HS-5 (cell line): ENCODE measurements at places on chromosomes 6 and 20.

- DNase-seq = no peak
Observed at GRCh38 chr6:64012351-64013001, 376.9 kb downstream of the PHF3 start.

DNA sequence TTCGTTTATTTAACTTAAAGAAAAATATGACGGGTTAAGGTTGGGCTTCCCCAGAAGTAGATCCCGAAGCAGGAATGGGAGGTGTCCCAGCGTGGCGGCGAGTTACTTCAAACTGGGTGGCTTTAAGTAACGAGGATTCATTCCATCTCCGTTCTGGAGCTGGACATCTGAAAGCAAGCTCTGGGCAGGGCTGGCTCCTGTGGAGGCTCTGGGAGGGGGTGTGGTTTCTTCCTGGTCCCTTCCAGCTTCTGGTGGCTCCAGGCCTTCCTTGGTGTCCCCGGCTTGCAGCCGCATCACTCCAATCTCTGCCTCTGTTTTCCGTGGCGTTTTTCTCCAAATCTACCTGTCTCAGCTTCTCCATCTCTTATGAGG, 47.3 kb upstream of the BHLHE23 start:
- DNase-seq = no peak

GRCh38 chr6:16496210-16496609, 257.8 kb downstream of the GMPR start:
- no peak for DNase-seq

DNA sequence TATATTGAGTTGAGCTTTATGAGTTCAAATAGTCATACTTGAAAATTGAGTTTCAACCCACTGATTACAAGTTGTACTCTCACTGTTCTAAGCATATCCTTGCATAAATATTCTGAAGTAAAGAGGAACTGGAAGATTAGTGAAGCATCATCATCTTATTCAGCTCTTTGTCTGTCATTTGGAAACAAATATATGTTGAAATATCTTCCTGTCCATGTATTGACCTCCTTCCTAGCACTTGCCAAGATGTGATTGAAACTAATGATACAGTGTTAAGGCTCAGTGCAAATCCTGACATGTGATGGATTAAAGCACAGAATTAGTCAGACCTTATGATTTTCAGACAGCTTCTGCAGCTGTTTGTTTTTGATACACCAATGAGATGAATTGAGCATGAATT, 434.3 kb downstream of the TBC1D32 start:
- DNase-seq = no peak

DNA sequence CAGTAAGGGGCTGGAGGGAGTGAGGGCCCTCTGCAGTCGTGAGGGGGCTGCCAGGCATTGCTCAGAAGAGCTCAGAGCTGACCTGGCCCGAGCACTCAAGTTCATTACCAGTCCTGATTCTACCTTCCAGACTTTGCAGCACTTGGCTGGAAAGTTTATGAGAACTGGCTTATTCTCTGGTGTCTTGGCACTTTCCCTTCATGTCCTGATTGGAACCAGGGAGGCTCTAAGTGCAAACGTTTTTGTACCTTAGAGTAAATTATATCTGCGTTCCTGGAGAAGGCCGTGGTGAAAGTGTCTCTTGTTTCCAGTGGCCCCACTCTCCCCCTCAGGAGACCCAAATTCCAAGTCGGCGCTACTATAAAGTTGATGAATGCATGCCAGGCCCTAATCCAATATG, 402.3 kb downstream of the CDC5L start:
- DNase-seq = no peak

GRCh38 chr6:129006724-129007514, 124.0 kb downstream of the LAMA2 start:
- DNase-seq = no peak

DNA sequence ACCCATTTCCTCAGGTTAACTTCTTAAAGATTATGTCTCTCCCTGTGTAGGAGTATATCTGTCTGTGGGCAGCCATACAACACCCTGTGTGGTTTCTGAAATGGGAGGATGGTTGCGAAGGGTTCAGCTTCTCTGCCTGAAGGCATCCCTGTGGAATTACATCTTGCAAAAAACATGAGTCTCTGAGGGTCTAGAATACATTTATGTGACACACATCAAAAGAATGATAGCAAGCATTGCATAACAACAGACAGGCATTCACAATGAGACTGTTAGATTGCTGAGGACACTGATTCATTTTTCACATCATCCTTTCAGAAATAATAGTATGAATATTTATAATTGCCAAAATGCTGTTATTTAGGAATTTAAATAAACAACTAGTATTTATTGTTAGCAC, 670.9 kb downstream of the HTR1B start:
- peak; percentile 80 for DNase-seq

DNA sequence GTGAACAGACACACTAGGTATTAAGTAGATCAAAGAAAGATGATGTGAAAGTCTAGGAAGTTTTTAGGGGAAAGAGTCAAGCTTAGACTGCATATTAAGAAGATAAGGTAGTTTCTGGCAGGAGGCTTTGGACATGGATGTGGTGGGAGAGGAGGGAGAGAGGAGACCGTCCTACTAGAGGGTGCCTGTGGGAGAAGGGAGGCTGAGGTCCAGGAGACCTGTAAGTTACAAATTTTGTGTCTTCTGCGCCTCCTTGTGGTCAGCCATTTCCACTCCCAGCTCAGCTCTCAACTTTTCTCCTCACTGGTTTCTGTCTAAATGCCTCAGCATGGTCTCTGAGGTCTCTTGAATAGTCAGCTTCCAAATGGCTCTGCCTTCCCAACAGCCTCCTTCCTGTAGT, 193.5 kb downstream of the UNC5CL start:
- peak; percentile 13 for DNase-seq

- DNase-seq = no peak
Observed at GRCh38 chr6:118309337-118310093, 238.6 kb upstream of the PLN start.

DNA sequence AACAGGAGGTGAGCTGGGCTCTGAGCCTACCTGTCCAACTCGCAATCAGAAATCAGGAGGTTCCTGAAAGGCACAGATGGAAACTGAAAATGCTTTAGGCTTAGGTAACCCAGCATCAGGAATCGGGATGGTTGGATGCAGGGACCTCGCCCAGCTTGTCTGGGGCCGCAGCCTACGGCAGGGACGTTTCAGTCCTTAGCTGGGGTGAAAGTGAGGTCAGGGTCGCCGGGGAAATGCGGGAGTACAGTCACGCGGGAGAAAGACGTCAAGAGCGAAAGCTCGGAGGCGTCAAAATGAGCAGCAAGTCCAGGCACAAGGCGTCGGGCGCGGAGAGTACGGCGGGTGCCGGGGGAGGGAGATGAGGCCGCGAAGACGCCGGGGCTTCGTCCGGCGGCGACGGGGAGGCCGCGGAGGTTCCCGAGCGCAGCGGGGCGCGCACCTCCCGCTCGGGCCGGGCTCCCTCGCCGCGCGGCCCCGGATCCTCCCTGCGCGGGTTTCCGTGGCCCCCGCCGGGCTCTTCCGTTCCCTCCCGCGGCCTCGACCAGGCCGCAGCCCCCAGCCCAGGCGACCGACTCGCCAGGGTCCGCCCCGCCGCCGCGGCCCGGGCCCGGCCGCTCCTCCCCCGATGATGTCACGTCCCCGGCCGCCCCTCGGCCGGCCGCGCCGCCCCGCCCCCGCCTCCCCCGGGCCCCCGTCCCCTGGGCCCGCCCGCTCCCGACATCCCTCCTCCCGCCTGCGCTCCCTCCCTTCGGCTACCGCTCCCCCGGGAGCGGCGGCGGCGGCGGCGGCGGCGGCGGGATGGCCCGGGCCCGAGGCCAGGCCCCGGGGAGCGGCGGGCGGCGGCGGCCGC, at the start of gene EBF4:
Gene EBF4, plus strand, starts transcription at position 745 of the 850 bp plus-strand sequence. CDS start 866 bp downstream, outside the sequence.
- DNase-seq = no peak

GRCh38 chr6:33783781-33784520, 5.0 kb downstream of the LEMD2 start:
- DNase-seq = no peak

GRCh38 chr6:42400061-42400760, 51.5 kb downstream of the TRERF1 start:
- DNase-seq = no peak

- no peak for DNase-seq
Observed at GRCh38 chr20:7971536-7972280, 31.4 kb upstream of the HAO1 start.

GRCh38 chr6:128135325-128135724, 234.5 kb upstream of the THEMIS start:
- no peak for DNase-seq

GRCh38 chr20:9390441-9390840, 123.9 kb upstream of the LAMP5 start:
- no peak for DNase-seq

DNA sequence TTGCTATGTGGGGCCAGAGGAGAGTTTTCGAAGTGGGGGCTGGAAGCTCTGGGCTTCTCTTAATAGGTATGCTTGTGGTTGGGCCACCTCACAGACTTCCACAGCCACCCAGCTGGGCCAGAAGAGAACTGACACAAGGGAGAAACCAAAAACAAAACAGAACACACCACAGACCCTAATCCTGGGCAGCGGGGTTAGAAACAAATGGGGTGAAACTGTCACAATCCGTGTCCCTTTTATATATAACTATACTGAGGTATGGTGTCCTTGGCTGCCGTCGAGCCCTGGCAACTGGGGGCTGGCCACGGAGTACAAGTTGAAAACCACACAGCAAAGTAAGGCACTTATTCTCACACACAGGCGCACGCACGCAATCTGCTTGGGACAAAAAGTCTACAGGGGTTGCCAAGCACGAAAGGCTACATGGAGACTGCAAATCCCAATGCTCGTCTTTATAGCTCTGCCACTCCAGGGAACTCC, 78.3 kb downstream of the TRAM2 start:
- DNase-seq = no peak

- no peak for DNase-seq
Observed at GRCh38 chr6:158640519-158640918, 4.0 kb downstream of the DYNLT1 start.

- DNase-seq = no peak
Observed at GRCh38 chr6:20744911-20745557, 210.8 kb downstream of the CDKAL1 start.

GRCh38 chr6:139699335-139699734, 324.9 kb upstream of the CITED2 start:
- no peak for DNase-seq
